ENCODE measurements at places on chromosomes 12 and 14.

GRCh38 chr12:132907216-132907615 lies 19.8 kb upstream of the CHFR start:
- DNase-seq, result no peak

GRCh38 chr12:25958428-25959070 lies at the start of gene RASSF8:
TSS of gene RASSF8 (plus strand) at chr12:25958682. CDS start at chr12:26055344, 96,662 bp downstream.
- DNase-seq, result no peak

DNA sequence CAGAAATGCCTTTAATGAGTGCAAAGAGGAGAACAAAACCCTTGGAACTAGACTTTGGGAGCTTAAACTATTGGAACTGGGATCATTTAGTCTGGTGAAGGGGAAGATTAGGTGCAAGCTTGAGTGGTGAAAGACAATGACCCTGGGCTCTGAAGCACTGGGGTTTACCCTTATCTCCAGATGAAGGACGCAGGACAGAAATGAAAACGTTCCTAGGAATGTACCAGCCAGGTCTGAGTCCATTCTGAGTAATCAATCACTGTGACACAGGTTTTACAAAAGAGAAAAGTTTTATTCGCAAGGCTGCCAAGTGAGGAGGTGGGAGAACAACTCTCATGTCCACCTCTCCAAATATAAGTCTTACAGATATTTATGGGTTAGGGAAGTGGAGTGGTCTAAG lies 249.1 kb downstream of the LRIG3 start:
- no peak for DNase-seq

DNA sequence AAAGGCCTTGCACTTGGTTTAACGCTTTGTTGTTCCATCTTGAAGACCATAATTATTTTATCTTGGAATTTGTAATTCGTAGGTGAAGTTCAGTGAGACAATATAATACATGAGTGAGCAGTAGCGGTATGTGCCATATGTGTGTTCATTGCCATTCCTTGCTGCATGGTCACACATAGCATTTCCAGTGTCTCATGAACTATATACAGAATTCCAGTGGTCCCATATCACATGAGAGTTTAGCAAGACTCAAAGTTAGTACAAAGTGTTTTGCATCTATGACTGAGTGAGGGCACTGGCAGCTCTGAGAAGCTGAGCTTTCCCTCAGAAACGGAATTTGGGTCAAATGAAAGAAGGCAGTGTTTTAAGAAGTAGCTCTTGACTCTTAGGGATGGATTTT lies 359.8 kb downstream of the FOXG1 start:
- DNase-seq, result no peak

DNA sequence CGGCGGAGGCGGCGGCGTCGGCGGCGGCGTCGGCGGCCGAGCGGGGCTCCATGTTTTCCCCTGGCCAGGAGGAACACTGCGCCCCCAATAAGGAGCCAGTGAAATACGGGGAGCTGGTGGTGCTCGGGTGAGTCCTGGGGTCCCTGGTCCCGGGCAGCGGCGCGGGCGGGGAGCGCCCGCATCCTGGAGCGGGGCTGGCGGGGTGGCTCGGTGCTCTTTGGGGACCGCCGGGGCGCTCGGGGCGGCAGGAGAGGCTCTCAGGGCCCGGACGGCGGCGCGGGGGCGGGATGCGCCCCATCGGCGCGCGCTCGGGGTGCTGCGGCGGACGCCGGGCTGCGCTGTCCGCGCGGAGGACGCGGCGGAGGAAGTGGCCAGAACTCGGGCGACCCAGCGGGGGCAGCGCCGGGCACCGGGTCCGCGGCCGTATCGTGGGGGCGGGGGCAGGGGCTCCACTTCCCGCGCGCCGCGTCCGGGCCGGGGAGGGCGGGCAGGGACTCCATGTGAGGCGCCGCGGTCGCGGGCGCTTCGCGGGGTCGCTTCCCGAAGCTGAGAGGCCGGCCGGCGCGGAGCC lies 485 bp downstream of the PELI2 start:
- no peak for DNase-seq

GRCh38 chr14:51922624-51923023 lies 62.2 kb downstream of the GNG2 start:
- DNase-seq, result no peak

- DNase-seq, result no peak
Measured at GRCh38 chr12:63238892-63239291, 87.9 kb upstream of the AVPR1A start.

DNA sequence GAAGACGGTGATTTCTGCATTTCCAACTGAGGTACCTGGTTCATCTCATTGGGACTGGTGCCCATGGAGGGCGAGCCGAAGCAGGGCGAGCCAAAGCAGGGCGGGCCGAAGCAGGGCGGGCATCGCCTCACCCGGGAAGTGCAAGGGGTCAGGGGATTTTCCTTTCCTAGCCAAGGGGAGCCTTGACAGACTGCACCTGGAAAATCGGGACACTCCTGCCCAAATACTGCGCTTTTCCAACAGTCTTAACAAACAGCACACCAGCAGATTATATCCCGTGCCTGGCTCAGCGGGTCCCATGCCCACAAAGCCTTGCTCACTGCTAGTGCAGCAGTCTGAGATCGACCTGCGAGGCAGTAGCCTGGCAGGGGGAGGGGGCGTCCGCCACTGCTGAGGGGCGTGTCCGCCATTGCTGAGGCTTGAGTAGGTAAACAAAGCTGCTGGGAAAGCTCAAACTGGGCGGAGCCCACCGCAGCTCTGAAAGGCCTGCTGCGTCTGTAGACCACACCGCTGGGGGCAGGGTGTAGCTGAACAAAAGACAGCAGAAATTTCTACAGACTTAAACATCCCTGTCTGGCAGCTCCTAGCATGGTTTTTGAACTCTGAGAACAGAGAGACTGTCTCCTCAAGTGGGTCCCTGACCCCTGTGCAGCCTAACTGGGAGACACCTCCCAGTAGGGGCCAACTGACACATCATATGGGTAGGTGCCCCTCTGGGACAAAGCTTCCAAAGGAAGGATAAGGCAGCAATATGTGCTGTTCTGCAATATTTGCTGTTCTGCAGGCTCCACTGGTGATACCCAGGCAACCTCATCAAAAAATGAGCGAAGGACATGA lies 77.2 kb downstream of the BAZ1A start:
- DNase-seq, result no peak

DNA sequence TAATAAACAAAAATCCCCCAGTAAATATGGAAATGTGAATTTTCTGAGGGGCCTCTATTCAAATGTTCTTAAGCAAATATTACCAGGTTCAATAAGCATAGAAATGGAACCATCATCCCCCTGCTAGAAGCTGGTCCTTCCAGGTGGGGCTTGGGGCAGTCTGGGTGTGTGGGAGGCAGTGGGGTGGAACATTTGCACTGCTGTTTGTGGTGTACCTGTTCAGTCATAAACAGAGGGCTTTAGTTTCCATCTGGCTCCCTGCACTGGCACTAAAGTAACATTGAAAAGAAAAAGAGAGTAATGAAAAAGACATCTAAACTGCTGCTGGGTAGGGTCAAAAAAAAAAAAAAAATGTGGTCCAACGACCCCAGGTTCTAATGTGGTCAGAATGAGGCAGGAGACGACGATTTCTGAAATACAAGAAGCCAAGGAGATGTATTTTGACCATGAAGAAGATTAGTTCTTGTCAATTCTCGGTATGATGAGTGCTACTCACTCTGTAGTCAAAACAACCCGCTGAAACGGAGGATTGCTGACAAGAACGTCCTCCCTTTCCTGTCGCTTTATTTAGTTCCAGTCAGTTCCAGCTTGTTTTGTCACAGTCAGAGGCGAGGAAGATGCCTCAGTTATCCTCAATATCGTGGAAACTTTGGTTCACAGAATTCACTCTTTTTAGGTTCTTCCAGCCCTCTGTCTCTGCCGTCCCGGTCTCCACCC lies 44.2 kb upstream of the MANSC4 start:
- DNase-seq, result no peak

GRCh38 chr12:109464642-109465351 lies 12.3 kb downstream of the KCTD10 start:
- no peak for DNase-seq

DNA sequence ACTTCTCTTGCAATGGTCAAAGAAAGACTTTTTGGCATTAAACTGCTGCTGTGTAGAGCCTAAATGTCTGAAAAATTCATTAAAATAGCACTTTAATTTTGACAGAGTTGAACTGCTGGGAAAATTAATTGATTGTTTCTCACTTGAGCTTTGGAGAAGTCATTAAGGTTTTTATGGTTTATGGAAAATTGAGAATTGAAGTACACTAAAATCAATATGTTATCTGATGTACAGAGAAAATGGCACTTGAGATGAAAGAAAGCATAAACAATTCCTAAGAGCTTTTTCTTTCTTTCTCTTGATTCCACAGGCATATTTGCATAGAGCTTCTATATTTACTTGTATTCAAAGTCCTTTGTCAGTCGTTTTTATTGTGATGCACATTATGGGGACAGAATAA lies 188.5 kb upstream of the CAND1 start:
- no peak for DNase-seq

DNA sequence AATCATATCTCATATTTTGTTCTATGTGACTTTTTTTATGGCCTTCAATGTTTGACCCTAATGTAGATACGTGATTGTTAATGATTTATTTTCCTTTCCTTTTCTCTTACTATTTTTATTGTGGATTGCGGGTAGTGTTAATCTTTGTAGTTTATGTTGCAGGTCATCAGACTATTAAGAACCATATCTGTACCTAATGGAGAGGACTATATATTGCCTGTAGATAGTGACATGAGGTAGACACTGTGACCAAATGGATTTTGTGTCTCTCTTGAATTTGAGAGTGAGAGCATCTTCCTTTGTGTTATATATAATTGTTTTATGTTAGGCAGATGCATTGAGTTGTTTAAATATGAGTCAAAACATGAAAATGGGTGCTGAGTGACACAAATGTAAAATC lies 543.4 kb upstream of the MGAT4C start:
- no peak for DNase-seq

- DNase-seq, result no peak
Measured at GRCh38 chr14:61530296-61530695, 165.0 kb upstream of the HIF1A start.

DNA sequence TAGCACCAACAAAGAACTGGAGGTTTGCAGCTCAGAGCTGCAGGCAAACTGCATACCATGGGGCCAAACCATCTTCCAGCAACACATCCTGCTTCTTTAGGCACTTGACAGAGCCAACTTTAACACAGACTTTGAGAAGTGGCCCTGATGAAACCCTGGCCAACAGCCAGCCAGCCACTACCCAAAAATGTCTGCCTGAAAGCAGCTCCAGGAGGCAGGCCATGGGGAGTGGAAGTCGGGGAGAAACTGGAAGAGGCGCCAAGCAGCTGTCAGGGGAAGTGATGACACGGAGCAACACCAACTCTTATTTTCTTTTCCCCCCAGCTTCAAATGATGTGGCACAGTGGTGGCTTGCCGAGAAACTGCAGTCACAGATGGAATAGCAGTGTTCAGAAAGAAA lies 110.9 kb upstream of the PLXNC1 start:
- DNase-seq, result no peak

GRCh38 chr14:45359746-45360145 lies 106.7 kb upstream of the MIS18BP1 start:
- DNase-seq, result no peak

GRCh38 chr12:48618541-48618940 lies 48.7 kb upstream of the LALBA start:
- DNase-seq, result peak; percentile 47

GRCh38 chr14:19874842-19875241 lies at the start of gene OR4K2:
TSS of gene OR4K2 (plus strand) at chr14:19875142. CDS start at chr14:19876268, 1,126 bp downstream.
- no peak for DNase-seq

DNA sequence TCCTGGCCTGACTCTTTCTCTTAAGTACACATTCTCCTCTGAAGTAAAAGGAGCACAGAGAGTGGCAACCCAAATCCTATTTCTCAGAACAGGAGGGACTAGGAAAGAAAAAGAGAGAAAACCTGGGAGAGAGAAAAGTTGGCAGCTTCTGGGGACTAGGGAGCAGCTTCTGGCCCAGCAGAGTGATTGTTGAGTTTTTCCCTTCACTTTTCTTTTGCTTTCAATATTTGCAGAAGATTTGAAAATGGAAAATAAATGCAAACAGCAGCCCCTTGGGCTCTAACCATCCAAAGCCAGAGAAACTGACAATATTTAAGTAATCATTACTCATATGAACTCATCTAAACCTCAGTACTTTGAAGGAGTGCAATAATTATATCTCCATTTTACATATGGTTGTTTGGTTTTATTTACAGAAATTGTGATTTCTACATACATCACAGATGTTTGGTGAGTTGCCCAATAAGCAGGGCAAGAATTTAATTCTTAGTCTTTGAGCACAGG lies 28.8 kb upstream of the IGF1 start:
- no peak for DNase-seq

DNA sequence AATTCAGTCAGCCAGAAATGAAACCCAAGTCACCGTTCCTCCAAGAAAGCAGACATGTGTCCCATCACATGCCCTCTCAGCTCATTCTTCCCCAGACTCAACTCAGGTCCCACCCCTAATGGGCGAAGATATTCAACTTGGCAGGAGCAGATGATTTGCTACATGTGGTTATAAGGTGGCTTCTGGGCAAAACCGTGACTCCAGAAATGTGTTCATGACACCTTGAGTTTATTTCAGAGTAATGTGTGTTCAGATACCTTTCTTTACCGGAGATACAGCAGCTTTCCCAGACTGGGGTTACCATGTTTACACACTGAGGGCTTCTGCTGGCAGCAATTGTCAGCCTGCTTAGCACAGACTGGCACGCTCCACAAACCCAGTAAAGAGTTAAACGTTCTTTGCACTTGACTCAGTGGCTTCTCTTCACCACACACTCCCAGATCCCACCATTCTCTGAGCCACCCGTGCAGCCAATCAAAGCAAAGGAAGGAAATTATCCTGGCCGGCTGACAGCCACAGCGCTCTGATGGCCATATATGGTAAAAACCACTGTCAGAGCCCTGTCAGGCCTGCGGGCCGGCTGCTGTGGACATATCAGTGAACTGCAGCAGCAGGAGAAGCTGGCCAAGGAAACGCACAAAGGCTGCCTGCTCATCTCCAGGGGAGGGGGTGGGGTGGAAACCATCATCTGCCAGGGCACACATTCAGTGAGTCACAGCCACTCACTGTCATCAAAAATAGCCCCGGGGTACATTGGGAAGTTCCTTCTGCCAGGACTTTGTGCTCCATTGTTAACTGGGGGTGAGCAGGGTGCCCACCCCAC lies 39.9 kb downstream of the CORO1C start:
- peak; percentile 42 for DNase-seq

- DNase-seq, result no peak
Measured at GRCh38 chr14:20388159-20388558, 25.1 kb downstream of the TEP1 start.

- DNase-seq, result no peak
Measured at GRCh38 chr14:53060046-53060445, 93.1 kb downstream of the DDHD1 start.

DNA sequence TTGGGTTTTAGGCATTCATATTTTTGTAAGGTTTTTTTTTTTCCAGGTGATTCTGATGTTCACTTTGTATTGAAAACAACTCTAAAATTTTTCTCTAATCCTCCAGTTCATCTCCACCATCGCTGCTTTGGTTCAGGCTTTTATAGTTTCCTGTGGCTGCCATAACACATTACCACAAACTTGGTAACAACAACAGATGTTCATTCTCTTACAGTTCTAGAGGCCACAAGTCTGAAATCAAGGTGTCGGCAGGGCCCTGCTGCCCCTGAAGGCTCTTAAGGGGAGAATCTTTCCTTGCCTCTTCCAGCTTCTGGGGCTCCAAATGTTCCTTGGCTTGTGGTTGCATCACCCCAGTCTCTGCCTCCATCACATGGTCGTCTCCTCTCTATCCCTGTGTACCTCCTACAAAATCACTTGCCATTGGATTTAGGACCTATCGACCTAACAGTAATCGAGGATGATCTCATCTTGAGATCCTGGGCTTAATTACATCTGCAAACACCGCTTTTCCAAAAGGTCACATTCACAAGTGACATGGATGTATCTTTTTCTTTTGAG lies 55.2 kb downstream of the PELI2 start:
- DNase-seq, result no peak

- DNase-seq, result no peak
Measured at GRCh38 chr12:33593753-33594152, 154.1 kb upstream of the SYT10 start.

- no peak for DNase-seq
Measured at GRCh38 chr14:23248601-23249000, 10.9 kb downstream of the RNF212B start.
